GM23248 (cell line): ENCODE measurements at places on chromosomes 3 and 15.
A peak's percentile ranks its signal among the peaks of the same experiment; 100 is the strongest.

- DNase-seq: peak; percentile 53
Measured at GRCh38 chr15:48510976-48511375, 134.5 kb downstream of the FBN1 start.

DNA sequence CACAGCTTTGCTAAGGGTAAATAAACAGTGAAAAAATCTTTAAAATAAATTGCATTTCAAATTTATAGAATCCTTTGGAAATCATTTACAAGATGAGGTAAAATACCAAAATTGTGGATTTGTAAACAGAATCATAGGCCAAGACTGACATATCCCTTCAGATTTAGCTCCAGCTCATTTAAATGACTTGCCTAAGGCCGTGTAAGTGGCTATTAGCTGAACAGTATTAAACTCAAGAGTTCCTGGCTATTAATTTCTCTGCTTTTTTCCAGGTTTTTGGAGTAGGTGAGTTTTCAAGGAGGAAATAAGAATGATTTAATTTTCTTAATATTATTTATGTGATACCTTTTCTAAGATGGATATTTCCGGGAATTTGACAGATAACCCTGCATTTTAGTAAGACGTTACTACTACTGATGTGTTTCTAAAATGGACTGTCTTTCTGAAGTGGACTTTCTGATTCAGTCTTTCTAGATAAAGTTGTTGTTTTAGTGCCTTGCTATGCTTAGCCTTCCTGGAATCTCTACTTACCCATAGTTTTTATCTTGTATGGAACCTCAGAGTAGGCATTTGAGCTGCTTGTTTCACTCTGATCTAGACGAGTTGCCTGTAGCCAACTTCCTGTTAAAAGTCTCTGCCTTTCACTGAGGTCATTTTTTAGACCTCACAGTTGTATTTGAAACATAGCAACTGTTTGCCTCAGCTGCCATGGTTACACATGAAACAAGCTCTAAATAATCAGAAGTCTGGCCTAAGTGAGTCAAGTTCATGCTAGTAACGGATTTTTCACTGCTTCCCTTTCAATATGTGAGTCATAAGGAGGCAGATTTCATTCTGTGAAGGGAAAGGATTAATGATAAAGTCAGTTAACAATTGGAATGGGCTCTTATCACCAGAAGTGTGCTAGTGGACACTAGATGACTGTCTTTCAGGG lies 127.0 kb downstream of the KLHL25 start:
- DNase-seq: peak; percentile 98

GRCh38 chr3:48738926-48739616 lies 22.1 kb upstream of the IP6K2 start:
- DNase-seq: no peak

- DNase-seq: no peak
Measured at GRCh38 chr3:127497676-127498075, 92.9 kb downstream of the TPRA1 start.

DNA sequence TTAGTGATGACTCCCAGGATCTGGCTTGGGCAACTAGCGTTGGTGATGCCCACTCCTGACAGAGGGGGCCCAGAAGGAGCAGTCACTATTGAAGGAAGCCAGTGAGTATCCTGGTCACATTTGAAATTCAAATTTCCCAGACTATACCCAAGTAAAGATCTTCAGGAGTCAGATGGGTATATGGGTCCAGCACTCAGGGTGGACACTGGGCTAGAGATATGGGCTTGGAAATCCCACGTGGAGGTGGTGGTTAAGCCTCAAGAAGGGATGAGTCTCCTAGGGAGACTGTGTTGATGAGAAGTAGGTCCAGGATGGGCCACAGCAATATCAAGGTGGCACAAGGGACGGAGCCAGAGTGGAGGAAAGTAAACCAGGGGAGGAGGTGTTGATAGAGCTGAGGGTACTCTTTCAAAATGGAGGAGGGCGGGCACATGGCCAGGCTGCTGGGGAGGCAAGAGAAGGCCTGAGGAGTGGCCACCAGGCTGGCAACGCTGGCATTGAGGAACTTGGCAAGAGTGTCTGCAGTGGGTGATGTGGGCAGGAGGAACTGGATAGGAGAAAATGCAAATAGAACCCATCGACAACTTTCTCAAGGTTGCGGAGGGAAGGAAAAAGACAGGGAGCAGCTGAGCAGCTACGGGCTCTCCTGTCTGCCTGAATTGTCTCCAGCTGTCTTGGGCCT lies 3.7 kb upstream of the SLCO2A1 start:
- no peak for DNase-seq

GRCh38 chr15:89016549-89017041 lies 71.7 kb upstream of the ABHD2 start:
- DNase-seq: peak; percentile 76

DNA sequence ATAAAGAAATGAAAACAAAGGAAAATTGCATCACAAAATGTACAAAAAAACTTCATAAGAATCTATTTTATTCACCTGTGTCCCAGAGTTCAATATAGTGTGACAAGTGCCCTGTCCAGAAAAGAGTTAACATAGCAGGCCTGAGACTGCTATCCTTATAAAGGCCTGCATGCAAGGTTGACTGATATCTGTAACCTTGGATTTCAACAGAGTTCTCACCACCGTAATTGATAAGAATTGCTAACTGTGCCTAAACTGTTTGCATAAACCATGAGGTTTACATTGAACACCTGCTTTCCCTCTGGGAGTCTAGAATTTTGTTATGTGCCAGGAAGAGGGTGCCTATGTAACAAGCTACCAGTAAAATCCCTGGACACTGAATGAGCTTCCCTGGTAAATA lies 461.7 kb upstream of the DPH6 start:
- no peak for DNase-seq

DNA sequence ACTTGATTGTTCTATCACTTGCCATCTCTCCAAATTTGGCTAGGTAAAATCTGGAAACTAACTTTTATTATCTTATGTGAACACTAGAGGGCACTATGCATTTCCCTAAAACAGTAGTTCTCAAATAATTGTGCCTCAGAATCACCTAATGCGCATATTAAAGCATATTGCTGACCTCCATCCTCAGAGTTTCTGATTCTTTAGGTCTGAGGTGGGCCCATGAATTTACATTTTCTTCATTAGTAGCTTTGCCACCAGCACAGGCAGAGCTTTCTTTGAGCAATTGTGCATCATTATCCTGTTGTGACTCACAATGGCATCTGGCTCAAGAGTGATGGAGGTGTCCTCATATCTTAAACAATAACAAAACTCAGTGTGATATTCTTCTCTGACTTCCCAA lies 17.5 kb upstream of the BCHE start:
- DNase-seq: peak; percentile 36

DNA sequence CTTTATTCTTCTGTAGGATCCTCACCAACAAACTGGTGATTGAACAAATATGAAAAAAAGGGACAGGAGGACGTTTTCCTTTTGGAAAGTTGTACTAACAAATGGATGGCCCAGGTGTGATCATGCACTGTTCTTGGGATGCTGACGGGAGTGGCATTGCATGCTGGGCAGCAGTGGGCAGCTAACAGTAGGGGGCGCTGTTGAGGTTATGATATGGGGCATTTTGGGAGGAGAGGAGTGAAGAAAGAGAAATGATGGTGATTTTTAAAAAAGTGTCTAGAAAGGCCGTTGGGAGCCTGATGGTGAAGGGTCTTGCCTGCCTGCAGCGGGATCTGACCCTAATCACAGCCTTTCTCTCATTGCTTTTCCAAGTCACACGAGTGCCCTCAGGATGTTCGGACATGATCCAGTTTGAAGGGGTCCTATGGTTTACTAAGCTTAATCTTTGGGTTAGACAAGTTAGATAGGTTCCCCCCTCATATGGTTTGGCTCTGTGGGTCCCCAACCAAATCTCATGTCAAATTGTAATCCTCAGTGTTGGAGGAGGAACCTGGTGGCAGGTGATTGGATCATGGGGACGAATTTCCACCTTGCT lies 46.2 kb upstream of the PRTG start:
- DNase-seq: peak; percentile 30

DNA sequence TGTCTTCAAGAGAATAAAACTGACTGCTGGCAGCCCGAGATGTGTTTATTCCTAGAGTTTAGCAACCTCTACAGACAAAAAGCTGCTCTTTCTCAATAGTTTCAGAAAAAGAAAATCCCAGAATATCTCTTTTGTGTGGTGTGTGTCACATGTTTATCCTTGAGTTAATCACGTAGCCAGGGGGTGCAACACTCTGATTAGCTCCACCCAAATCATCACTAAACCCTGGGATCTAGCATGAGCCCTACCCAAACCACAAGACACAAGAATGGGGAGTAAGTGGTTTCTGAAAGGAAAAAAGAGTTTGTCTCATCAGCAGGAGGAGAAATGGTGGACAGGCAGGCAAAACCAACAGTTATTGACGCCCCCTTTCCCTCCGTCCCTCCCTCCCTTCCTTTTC lies 78.5 kb upstream of the AGBL1 start:
- DNase-seq: no peak
